ENCODE measurements at places on chromosomes 2 and 18.

DNA sequence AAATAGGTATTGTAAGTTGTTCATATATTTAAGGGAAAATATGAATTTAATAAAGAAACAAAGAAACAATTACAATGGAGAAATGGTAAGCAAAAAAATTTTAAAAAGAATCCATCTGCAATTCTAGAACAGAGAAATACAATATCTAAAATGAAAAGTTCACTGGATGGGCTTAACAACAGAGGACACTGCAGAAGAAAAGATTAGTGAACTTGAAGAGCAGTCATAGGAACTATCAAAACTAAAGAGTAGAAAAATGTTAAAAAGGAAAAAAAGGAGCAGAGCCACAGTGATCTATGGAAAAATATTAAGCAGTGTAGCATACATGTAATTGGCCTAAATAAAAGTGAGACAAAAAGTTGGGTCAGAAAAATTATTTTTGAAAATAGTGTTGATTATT, 83.5 kb downstream of the ALK start:
- no peak for DNase-seq

DNA sequence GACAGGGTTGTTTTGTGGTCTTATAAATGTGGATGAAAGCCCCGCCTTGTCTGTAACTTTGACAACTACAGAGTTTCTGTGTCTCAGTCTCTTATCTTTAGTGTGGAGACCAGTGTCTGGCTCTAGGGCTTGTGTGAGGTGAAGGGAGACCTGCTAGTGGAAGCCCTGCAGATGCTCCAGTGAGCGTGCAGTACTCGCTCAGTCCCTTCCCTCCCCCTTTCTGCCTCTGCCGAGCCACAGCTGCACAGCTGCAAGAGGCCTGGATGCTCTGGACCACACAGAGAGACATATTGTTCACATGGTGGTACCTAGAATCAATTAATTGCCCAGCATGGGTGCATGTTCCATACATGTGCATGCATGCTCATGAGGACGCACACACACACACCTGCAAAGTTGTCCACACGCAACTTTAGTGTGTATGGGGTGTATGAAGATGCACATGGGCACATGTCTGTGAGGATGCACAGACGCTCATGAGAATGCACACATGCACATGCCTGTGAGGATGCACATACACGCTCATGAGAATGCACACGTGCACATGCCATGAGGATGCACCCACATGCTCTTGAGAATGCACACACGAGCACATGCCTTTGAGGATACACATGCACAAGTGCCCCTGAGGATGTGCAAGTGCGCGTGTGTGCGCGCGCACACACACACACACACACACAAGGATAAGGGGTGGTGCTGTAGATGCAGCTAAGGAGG, 282.1 kb upstream of the HS6ST1 start:
- DNase-seq, result no peak

DNA sequence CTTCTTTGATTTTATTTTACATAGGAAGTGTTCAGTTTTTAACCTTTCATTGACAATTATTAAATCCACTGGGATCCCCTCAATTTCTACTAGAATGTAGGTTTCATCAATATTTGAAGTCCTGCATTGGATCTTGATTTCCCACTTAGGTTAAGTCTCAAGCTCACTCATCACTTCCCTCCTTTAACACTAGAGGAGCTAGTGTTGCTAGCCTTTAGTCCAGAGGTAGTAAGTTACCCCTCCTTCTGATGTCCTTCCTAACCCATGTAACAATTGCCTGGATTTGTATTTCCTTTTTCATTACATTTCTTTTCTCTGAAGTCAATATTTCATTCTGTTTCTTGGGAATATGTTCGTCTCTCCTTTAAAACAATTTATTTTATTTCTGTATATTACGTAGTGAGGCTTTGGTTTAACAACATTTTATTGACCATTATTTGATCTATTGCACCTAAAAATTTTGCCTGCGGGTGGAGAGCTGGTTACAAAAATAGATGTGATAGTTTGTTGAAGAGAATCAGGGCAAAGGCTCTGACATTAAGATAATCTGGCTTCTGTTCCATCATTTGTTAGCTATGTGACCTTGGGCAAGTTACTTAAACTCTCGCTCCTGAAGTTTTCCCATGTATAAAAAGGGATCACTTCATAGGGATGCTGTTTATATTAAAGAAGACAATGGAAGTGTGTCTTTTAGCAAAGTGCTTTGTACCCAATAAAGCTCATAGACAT, 833.0 kb downstream of the SLC4A3 start:
- DNase-seq, result no peak

GRCh38 chr2:230124757-230125431, 56.2 kb upstream of the SLC16A14 start:
- no peak for DNase-seq

DNA sequence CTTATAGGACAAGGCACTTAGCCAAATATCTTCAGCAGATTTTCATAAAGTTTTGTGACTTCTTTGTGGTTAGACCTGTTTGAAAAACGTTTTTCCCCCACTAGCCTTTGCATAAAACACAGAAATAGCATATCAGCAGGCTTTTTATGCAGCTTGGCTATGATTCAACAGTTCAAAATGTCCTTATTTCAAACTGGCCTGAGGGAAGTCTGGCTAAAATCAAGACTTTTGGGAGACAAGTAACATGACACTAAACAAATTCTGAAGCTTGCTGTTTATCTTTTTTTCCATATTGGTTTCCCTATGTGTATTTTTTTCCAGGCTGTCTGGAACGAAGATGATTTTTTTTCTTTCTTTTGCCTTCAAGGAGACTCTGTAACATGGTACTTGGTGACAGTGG, 95.1 kb upstream of the L3MBTL4 start:
- no peak for DNase-seq

Measured in DMS79 treated with DMSO at 0.1 percent for 48 hours (cell line).